ENCODE measurements at places on chromosomes 12 and 14.

- DNase-seq, result no peak
Observed at GRCh38 chr14:98819867-98820206, 452.2 kb downstream of the BCL11B start.

- no peak for DNase-seq
Observed at GRCh38 chr12:121441555-121441954, 41.6 kb downstream of the RNF34 start.

- no peak for DNase-seq
Observed at GRCh38 chr12:69688021-69688420, 11.1 kb downstream of the BEST3 start.

DNA sequence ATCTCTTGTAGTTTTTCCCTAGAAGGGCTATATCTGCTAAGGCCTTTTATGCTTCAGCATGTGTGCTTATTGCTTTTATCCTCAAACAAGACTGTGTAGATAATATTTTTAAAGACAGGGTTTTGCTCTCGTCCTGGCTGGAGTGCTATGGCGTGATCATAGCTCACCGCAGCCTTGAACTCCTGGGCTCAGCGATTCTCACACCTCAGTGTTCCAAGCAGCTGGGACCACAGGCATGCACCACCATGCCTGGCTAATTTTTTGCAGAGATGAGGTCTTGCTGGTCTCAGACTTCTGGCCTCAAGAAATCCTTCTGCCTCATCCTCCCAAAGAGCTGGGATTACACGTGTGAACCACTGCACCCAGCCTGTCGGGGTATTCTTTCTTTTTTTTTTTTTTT, 137.3 kb upstream of the SCAF11 start:
- no peak for DNase-seq

DNA sequence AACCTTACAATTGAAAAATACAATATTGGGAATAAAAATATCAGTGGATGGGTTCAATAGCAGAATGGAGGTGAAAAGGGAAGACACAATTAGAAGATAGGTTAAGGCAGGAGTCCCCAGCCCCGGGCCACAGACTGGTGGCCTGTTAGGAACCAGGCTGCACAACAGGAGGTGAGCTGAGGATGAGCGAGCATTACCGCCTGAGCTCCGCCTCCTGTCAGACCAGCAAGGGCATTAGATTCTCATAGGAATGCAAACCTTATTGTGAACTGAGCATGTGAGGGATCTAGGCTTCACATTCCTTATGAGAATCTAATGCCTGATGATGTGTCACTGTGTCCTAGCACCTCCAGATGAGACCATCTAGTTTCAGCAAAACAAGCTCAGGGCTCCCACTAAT, 27.3 kb upstream of the ST8SIA1 start:
- no peak for DNase-seq

DNA sequence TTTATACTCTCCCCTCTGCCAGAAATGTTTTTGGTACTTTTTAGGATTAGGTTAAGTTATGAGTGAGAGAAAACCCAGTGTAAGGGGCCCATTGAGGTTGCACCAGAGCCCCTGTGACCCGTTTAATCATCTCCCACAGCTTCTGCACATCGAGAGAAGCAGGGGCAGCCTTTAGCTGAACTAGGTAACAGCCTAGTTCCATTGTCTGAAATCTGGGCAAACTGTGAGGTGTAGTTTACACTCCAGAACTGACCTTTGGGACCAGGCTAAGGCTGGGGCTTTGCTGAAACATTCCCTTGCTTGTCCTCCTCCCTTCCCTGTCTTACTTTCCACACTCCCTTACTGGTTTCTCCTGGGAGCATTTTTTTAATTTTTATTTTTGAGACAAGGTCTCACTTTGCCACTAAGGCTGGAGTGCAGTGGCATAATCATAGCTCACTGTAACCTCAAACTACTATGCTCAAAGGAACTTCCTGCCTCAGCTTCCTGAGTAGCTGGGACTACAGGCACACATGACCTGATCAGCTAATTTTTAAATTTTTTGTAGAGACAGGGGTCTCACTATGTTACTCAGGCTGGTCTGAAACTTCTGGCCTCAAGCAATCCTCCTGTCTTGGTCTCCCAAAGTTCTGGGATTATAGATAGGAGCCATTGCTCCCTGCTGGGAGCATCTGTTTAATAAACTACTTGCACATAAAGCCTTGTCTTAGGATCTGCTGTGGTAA, 25.9 kb upstream of the DHRS2 start:
- DNase-seq, result no peak

GRCh38 chr14:40955131-40955505, 651.6 kb upstream of the LRFN5 start:
- no peak for DNase-seq

DNA sequence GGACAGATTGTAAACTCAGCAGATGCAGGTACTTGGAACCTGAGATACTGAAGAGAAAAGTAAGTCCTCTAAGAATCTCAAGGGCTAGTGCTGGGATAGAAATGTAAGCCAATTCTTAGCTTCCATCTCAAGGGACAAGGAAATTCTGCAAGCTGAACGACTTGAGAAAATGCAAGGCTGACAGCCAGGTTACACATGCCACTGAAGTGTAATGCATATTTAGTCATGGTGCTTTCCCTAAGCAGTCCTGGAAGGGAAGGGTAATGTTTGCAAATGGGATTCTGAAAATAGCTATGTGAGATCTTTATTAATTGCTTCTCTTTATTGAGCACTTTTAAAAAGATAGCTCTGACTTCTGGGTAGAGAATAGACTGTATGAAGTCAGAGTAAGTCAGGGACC, 402.7 kb upstream of the SEL1L start:
- DNase-seq, result no peak

- no peak for DNase-seq
Observed at GRCh38 chr12:12121061-12121460, 50.3 kb downstream of the BCL2L14 start.
